ENCODE measurements at places on chromosomes 11 and 22.

GRCh38 chr11:60168306-60168705 lies 14.6 kb downstream of the MS4A6A start:
- no peak for DNase-seq

- DNase-seq, result no peak
Measured at GRCh38 chr11:75463106-75463774, 30.2 kb upstream of the KLHL35 start.

DNA sequence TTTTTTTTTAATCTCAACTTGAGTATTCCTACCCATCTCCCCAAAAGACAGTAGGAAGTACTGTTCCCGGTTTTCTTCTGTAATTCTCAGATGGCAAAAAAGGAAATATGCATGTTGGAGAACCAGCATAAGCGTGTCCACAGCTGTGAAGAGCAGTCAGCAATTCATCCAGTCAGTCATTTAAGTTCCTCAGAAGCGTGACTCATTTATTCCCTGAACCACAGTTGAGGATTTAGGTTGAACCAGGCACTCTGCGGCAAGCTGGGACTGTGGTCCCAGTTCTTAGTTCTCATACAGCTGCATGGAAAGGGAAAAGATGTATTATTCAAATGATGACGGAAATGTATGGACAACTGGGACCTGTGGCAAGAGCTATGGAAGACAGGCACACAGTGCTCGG lies 61.0 kb upstream of the MYO18B start:
- no peak for DNase-seq

DNA sequence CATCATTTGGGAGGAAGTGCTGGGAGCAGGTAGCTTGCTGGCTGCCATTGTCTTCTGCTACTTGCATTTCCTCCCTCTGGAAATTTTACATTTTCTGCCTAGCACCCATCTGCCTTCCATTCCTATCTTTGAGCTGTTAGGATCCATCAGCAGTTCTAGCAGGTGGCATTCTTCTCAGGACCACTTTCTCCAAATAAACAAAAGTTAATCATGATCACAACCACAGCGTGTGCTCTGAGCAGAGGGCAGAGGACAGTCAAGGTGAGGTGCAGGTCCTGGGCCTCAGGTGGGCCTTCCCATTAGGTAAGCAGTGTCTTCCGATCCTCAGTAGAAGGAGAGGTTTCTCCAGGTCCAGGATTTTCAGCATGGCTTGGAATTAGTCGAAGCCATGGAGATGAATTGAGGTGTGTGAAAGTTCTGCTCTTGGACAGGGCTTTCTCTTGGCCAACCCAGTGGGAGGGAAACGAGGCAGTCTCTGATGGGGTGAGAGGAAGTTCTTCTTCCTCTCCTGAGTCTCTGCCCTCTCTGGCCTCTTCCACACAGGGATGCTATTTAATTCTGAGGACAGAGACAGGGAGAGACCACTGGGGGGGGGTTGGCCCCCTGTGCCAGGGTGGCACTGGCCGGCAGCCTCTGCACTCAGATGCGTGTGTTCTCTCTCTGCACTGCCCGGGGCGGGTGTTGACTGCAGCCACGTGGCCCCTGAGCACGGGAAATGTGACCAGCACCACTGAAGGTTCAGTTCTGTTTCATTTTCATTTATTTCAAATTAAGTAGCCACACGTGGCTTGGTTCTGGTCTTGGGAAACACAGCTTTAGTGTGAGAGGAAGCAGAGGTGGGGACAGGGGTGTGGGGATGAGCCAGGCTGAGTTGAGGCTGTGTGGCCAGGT lies 170.8 kb downstream of the TBC1D22A start:
- DNase-seq, result no peak

DNA sequence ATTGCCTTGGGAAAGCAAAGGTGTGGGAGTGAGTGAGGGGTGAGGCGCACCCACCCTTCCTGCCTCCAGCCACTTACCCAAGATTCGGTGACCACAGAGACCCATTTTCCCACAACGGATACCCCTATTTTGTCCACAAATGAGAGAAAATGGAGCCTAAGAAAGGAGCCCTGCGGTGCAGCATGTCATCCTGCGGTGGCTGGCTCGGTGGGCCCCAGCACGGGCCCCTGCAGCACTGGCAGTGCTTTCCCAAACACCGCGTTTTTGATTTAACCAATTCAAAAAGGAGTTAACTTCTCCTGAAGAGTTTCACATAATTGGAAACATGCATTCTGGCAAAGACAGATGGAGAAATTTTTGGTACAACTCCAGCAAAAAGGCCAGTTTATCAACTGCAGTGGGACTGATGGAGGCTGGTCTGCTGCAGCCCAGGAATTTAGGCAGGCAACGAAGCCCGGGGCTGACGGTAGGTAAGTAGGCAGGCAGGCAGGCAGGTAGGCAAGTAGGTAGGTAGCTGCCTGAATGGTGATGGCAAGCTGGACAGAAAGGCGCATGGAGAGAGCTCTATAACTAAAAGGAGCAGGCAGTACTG lies 84.2 kb downstream of the FDX1 start:
- DNase-seq, result no peak

GRCh38 chr11:60111793-60112192 lies 23.3 kb downstream of the MS4A2 start:
- no peak for DNase-seq

DNA sequence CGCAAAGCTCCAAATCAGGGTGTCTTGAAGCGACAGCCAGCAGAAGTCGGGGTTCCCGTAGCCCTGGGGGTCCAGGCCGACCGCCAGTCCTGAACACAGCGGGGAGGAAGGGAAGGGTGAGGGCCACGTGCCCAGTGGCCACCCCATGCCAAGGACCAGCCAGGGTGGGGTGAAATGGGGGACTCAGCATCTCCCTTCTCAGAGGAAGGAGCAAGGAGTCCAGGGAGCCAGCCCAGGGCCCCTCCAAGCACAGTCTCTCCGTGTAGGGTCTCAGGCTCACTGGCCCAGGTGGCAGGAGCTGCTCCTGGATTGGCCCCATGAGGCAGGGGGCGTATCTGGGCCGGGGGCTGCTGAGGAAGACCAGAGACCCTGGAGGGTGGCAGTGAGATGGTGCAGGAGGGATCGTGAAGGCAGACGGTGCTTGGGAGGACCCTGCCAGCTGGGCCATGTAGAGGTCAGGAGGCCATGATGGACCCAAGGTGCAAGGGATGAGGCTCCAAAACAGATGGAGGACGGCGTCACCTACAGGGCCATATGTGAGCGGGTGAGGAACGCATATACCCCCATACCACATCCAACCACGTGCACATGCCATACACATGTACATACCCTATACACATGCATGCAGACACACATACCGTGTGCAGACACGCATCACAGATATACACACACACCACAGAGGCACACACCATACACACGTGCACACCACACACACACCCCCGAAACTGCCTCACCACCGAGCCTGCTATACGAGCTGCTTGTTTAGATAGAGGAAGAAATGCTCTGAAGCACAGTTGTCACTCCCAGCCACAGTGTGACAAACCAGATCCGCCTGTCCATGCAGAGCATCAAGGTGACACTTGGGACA lies 34.4 kb downstream of the TRMU start:
- no peak for DNase-seq

DNA sequence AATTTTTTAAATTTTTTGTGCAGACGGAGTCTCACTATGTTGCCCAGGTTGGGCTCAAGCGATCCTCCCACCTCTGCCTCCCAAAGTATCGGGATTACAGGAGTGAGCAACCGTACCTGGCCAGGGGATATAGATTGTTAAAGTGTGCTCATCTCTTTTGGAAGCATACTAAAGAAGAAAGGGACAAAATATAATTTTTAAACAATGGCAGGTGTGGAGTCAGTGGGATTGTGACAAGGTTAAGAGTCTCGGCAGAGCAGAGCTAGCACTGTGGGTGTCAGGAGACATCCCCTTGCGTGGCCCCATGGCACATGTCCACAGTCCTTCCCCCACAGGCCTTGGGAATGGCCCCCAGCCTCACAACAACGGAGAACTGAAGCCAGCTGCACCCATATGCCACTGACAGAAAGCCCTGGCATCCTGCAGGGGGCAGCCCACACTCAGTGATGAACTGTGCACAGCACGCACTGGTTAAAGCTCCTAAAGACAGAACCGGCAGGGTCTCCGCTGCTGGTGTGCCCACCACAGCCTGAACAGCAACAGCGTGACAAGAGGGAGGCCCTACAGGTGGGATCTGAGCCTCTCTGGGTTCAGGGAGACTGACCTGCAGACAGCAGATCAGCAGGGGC lies 29.9 kb downstream of the SERPIND1 start:
- no peak for DNase-seq

GRCh38 chr11:93072229-93072914 lies 102.9 kb downstream of the MTNR1B start:
- no peak for DNase-seq

DNA sequence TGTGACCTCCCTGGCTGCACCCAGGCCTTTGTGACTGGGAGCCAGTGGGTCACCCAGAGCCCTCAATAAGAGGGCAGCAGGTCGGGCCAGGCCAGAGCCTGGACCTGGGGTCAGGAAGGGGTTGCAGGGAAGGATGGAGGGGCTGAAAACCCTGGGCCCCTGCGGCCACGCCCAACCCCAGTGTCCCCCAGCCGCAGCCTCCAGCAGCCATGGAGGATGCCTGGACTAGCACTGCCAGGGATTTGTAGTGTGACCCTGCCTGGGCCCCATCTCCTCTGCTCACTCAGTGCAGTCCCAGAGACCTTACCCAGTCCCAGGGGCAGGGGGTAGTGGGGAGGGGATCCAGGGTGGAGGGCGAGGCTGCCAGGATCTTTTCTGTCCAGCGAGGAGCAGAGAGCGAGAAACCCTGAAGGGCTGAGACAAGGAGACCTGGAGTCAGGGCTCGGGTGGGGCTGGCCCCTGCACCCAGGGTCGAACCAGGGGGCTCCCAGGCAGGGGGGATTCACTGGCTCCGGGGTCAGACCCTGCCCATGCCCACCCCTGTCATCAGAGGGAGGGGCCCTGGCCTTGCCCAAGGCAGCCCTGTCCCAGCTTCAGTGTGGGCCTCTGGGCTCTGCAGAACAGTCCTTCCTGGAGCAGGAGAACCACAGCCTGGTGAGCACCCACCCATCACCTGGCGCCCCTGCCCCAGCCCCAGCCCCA lies 187.5 kb downstream of the IGLL1 start:
- no peak for DNase-seq

GRCh38 chr11:67636962-67637361 lies 2.6 kb downstream of the TBX10 start:
- DNase-seq, result peak; percentile 45

DNA sequence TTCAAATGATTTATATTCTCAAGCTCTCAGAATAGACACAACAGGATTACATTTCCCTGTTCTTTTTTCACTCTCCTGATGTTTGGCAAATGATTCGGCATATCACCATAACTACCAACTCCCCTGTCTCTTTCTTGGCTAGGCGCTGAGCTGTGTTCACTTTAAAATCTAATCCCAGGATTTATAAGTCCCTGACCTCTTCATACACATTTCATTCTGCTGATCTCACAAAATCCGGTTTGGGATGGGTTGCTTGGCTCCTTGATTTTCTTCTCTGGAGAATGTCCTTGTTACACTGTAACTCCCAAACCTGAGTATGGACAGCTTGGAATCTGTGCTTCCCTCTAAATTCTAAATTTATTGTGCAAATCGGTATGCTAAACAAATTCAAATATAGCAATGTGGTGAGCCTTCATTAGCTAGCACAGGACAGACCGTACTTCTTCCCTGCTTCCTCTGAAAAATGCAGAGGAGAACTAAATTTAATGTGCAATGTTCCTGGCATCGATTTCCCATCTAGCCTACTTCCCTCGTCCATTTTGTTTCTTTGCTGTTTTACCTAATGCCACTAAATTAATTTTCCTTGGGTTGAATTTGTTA lies 858.5 kb upstream of the FAT3 start:
- no peak for DNase-seq

- DNase-seq, result no peak
Measured at GRCh38 chr11:44985721-44986120, 35.0 kb upstream of the TP53I11 start.

DNA sequence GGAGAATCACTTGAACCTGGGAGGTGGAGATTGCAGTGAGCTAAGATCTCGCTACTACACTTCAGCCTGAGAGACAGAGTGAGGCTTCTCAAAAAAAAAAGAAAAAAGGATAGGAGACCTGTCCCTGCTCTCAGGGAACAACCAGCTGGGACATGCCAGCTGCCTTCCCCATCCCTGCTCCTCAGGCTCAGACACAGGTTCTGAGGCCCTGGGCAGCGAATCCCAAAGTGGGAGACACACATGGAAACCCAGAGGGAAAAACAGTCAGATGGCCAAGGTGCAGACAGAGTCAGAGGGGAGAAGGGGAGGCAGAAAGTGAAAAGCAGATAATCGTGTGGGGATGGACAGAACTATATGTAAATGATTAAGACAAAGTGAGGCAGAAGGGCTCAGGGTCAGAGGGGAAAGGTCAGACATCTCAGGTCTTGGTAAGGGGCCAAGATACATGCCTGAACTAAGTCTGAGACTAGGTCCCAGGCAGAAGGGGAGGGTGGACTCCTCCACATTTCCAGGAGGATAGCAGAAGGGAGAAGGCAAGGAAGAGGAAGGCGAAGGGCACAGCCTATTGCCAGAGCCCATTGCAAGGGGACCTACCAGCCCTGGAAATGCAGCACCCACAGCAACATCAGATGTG lies 14.2 kb downstream of the STARD10 start:
- DNase-seq, result no peak

GRCh38 chr11:47099918-47100315 lies 76.8 kb downstream of the ARFGAP2 start:
- DNase-seq, result no peak

DNA sequence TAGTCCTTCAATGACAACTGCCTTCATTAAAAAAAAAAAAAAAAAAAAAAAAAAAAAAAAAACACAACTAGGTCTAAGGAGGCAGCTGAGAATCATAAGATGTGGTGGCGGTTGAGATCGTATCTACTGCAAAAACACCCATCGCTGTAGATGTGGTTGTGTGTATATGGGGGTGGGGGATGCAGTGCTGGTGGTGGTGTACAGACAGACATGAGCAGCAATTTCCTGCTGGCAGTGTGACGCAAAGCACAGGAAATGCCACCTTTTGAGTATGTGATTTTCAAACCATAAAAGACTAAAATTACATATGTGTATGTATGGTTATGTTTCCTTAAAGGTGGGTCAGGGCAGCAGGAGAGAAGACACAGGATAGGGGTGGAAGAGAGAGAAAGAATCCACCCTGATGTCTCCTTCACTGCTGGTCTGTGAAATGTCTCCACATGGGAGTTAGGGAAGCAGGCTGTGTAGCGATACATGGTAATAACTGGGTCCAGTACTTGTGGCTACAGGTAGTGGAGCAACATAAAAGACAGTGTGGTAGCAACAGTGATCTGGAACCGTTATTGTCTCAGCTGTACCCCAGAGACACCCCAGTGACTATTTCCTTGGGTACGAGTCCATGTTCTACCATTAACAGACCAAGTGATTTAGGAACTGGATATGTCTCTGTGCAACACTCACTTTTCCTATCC lies 57.9 kb downstream of the SYTL2 start:
- DNase-seq, result no peak

GRCh38 chr11:69893631-69894030 lies 74.4 kb upstream of the FGF3 start:
- no peak for DNase-seq

- no peak for DNase-seq
Measured at GRCh38 chr11:19374151-19374569, 133.4 kb upstream of the E2F8 start.

GRCh38 chr11:2580571-2581001 lies 119.2 kb downstream of the KCNQ1OT1 start:
- no peak for DNase-seq

Measured in MM.1S (cell line).